ENCODE measurements at places on chromosomes 11 and 22.
A peak's percentile ranks its signal among the peaks of the same experiment; 100 is the strongest.

- DNase-seq = peak; percentile 6
Observed at GRCh38 chr22:38314933-38315822, 2.1 kb downstream of the CSNK1E start.

GRCh38 chr11:41110527-41110926 is 348.9 kb downstream of the LRRC4C start:
- no peak for DNase-seq

- DNase-seq = no peak
Observed at GRCh38 chr11:63146581-63146980, 2.6 kb upstream of the SLC22A24 start.

DNA sequence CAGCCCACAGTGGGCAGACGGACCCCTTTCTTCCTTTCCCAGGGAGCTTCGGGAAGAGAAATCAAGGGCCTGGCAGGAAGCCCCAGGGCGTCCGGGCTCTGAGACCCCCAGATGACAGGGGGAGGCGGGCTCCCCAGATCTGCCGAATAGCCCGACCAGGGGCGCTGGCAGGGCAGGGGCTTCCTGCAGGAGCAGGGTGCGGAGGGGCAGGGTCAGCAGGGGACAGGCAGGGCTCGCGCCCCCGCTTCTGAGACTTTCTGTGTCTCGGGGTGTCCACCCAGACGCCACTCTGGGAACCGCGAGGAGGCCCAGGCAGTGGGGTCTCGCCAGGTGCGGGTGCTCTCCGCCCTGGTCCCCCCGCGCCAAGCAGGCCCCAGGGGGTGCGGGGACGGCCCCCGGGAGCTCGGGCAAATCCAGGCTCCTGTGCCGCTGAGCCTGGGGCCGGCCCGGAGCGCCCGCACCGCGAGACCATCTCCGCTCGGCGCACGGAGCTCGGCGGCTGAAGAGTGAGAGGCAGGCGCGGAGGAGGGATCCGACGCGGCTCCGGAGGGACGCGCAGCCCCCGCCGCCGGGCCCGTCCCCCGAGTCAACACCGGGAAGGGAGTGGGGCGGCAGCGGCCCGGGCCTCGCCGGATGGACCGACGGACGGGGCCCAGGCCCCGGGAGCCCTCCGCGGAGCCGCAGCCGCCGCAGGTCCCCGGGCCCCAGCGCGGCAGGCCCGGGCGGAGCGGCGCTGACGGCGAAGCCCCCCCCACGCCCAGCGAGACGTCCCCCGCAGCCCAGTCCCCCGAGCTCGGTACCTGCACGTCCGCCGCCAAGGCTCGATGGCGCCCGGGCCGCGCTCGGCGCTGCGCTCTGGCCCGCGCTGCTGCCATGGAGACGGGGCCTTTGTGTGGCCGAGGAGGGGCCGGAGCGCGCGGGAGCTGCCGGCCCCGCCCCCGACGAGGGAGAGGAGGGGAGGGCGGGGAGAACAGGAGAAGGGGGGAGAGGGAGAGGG is at the start of gene PLXNB2:
Gene PLXNB2 (minus strand): TSS at position 894 of the 997 bp plus-strand sequence. CDS start 17,062 bp downstream, outside the sequence.
- no peak for DNase-seq

- no peak for DNase-seq
Observed at GRCh38 chr22:49621601-49622210, 206.0 kb downstream of the BRD1 start.

- no peak for DNase-seq
Observed at GRCh38 chr11:72179804-72180396, 12.0 kb upstream of the FOLR1 start.

DNA sequence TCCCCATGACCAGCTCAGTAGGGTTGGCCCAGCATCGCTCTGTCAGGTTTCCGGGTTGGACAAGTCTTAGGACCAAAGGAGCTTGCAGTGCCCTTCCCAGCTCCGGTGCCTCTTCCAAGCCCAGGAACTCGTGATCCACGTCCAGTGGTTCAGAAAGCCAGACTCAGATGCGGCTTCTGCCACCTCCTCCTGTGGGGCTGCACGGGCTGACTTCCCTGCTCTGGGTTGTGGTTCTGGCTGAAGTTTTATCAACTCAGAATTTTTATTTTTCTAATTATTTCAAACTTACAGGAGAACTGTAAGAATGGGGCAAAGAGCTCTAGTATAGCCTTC is 85.0 kb downstream of the BCR start:
- no peak for DNase-seq

- DNase-seq = no peak
Observed at GRCh38 chr11:72405009-72405408, 29.3 kb downstream of the CLPB start.

DNA sequence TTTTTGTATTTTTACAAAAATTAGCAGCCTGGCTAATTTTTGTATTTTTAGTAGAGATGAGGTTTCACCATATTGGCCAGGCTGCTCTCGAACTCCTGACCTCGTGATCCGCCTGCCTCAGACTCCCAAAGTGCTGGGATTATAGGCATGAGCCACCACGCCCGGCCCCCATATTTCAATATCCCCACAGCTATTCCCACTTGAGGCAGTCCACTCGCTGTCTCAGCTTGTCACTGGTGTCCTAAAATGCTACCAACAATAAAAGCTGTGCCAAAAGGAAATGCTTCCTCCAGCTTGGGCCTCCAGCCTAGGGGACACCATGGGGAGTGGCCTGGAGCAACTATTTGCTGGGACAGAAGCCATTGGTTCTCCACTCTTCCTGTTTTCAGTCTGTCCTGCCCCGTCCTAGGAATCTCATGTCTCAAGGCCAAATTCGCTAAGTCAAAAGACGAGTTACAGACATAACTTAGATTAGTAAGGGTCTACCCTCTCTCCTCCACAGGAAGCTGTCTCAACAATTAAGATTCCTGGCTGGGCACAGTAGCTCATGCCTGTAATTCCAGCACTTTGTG is 7.3 kb upstream of the SPINDOC start:
- DNase-seq = no peak

DNA sequence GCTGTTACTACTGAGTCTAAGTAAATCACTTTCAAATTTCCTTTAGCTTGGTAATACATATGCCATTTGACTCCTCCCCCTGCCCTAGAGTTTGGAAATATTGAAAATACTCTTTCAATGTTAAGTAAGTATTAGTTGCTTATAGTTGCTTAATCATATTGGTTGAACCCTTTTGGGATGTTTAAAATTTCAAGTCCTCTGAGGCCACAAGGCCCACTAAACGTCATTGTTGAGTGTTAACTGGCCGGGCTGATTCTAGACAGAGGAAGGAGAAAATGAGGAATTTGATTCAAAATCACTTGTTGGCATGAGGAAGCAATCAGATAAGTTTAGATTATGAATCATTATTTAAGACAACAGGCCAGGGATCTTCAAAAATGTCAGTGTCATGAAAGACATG is 8.5 kb downstream of the NAV2 start:
- DNase-seq = no peak

DNA sequence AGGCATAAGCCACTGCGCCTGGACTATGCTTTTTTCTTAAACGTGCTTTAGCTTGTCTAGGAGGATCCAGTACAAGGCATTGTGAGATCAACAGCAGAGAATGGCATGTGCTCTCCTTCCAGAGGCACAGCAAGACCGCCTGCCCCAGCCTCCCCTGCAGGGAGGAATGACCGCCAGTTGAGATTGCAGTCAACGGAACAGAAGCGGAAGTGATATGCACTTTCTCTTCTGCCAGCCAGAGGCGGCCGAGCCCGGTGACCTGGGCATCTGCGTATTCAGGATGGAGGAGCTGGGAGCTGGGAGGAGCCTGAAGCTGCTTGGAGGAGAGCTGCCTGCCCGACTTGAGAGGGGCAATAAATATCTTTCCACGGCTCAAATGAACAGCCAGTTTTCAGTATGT is 243.0 kb downstream of the CTTN start:
- DNase-seq = no peak

- no peak for DNase-seq
Observed at GRCh38 chr11:60264644-60265043, 15.8 kb upstream of the MS4A4A start.

- no peak for DNase-seq
Observed at GRCh38 chr11:121341609-121342008, 49.0 kb downstream of the SC5D start.

DNA sequence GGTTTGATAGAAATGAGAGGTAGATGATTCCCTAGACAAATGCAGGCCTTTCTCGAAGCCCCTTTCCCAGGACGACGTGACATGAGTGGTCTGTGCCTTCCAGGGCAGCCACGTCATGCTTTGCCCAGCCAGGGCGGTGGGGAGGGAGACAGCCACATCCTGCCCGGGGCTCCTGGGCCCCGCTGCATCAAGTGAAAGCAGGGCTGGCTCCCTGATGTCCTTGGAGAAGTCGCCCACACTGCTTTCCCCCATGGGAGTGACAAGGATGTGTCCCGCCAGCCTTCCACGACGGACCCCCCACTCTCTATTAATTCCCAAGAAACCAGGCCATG is 13.2 kb downstream of the PPARA start:
- no peak for DNase-seq

- DNase-seq = peak; percentile 7
Observed at GRCh38 chr11:47714554-47715081, 551 bp downstream of the AGBL2 start.

DNA sequence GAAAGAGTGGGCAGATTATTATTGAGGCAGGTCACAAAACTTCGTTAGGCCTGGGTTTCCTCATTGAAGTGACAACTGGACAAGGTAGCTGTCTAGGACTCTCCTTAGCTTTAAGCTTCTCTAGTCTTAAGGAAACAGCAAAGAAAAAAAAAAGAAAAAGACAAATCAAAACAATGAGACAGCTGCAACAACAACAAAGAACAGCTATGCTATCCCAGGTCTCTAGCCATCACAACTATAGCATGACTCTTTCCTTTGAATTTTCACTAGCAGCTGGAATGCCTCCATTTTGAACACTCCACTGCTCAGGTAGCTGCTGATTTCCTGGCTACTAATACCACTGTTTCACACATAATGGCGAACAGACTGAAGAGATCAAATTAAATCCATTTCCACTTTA is 302.4 kb upstream of the SORL1-AS1 start:
- DNase-seq = no peak

GRCh38 chr11:91272089-91272488 is 952.5 kb upstream of the FAT3 start:
- DNase-seq = no peak

GRCh38 chr11:117618302-117618981 is 178.6 kb downstream of the DSCAML1 start:
- DNase-seq = no peak

DNA sequence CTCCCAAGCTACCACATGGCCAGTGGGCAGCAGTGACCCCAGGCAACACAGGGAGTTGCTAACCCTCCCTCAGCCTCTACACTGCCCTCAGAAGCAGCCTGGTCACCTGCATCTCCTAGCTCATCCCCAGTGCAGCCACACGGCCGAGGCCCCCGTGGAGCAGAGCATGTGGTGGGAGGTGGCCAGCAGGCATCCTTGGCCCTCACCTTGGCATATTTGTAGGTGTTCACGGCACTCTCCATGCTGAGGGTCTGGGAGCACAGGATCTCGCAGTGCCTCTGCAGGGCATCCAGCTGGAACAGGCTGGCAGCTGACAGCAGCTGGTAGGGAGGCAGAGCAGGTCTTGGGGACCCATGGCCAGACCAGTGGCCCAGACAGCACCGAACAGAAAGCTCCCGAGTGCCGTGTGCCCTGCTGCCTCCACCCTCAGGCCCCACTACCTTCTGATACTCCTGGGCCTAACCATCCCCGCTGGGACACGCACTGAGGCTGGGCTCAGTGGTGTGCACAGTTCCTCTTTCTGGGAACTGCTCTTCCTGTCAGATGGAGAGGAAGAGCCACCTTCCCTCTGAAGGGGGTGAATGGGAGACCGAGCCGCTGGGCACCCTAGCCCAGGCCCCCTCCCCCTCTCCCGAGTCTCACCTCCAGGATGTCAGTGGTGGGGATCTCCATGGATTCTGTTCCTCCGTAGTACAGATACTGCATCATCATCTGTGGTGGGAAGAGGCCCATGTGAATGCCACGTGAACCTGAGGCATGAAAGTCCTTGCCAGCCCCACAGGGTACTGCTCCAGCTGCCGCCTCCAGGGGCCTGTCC is 48.8 kb downstream of the NAT10 start:
- DNase-seq = no peak

DNA sequence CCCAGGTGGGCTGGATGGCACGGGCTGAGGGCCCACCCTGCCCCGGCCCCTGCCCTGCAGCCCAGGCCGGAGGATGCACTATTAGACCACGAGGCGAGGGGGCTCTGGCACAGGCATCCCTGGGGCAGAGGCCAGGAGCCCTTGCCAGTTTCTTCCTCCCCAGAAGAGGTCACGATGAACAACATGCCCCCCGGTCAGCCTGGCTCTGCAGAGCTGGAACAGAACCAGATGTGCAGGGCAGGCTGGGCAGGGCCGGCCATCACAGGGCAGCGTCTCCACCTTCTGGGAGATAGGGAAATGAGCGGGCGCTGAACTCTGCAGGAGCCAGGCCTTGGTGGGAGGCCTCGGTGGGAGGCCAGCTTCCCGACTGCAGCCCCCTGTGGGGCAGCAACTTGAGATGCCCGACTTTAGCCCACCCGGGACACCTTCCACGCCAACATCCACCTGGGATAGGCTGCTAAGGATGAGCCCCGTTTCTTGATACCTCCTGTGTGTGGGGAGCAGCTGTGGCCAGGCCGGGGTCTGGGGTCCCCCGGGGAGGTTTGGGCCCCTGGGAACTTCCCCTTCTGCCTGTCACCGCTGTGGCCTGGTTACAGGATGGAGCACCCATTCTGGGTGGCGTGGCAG is 21.8 kb upstream of the GNB1L start:
- DNase-seq = no peak

GRCh38 chr11:14304601-14305000 is 54.4 kb downstream of the RRAS2 start:
- no peak for DNase-seq

DNA sequence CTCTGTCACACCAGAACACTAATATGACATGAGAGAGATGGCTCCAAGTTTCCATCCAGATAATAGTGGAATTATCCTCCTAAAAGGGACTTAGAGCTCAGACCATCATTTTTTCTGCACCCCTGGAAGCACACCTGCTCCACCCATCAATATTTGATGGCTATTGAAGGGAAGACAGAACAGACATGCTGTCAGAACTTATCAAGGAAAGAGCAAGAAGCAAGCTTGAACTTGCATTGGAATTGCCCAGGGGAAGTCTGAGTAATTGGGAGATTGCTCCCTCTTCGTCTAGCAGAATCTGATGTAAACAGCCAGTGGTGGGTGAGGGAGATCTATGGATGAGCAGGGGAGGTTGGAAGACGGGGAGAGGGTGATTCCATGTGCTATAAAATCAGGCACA is 874.4 kb upstream of the TENM4 start:
- no peak for DNase-seq

DNA sequence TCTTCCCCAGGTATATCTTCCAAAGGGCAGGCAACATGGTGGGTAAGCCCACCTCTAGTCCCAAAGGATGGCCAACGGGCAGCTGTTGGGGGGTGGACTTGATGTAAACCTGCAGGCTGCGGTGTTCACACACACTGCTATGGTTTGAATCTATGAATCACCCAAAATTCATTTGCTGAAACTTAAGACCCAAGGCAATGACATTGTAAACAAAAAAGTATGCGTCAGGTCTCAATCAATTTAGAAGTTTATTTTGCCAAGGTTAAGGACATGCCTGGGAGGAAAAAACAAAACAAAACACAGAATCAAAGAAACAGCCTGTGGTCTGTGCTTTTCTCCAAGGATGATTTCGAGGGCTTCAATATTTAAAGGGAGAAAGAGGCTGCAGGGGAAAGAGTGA is 18.3 kb downstream of the RCN1 start:
- no peak for DNase-seq

Measured in stimulated activated CD4-positive, alpha-beta T cell treated with anti-CD3 and anti-CD28 coated beads, Interleukin-4, amount 100 ng/mL, for 24 hours (primary cell).